ENCODE measurements at places on chromosomes 2 and 18.

DNA sequence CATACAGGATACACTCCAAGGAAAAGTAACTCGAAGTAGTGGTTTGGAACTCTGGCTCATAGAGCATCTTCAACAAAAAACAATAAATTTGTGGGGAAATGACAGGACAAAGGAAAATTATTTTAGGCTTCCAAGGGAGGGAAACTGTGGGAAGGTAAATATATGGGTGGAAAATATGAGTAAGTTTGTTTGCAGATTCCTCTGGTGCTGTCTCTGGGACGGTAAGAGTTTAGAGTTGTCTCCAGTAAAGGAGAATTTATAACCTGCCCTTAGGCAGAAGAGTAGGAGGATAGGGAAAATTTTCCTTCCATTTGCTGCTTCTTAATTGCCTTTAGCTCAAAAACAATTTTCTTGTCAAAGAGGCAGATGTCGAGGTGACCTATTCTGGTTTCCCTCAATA is 19.3 kb downstream of the HNMT start:
- DNase-seq, result no peak

DNA sequence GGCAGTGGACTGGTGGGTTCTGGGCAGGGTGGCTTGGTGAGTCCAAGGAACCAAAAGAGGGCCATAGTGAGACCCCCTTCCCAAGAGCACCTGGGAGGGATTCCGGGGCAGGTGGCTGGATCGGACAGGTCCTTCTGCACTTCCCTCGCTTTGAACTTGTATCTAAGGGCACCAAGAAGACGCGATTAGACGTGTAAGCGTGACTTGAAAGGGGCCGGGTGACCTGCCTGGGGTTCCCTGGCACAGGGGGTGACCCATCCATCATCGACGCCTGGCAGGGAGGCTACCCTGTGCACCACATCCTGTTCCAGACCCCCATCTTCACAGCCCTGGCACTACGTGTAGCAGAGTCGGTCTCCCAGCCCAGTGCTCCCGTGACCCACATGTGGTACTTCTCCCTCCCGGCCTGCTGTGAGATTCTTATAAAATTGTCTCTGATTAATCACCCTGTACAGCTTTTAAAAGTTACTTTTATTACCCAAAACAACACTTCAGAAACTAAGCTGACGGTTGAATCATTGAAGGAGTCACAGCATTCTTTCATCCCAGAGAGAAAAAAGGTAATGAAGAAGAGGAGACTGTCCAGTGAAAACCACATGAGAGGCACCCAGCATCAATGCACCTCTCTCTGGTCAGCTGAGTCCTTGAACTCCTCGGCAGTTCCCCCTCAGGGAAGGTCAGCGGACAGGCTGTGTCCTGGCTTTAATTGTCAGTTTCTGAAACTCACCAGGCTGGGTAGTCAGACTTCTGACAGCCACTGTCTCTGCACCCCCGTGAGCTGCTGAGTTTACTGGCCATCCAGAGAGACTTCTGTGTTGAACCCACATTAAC is 13.0 kb downstream of the SH3BP4 start:
- no peak for DNase-seq

DNA sequence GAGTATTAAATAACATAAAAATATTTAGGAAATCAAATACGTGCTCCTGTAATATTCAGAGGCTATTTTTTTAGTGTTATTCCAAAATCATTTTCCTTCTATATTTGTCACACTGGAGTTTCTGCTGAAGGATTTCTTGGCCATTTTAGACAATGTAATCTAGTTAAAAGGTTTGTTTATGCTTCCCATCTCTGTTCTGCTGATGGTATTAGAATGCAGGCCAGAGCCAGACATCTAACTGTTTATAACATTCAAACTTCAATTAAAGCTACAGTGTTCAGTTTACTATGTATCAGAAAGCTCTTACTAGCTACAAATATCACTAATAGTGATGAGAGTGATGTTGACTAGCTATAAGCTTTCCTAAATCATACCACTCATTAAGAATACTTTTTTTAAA is 7.9 kb downstream of the MBD5 start:
- no peak for DNase-seq

DNA sequence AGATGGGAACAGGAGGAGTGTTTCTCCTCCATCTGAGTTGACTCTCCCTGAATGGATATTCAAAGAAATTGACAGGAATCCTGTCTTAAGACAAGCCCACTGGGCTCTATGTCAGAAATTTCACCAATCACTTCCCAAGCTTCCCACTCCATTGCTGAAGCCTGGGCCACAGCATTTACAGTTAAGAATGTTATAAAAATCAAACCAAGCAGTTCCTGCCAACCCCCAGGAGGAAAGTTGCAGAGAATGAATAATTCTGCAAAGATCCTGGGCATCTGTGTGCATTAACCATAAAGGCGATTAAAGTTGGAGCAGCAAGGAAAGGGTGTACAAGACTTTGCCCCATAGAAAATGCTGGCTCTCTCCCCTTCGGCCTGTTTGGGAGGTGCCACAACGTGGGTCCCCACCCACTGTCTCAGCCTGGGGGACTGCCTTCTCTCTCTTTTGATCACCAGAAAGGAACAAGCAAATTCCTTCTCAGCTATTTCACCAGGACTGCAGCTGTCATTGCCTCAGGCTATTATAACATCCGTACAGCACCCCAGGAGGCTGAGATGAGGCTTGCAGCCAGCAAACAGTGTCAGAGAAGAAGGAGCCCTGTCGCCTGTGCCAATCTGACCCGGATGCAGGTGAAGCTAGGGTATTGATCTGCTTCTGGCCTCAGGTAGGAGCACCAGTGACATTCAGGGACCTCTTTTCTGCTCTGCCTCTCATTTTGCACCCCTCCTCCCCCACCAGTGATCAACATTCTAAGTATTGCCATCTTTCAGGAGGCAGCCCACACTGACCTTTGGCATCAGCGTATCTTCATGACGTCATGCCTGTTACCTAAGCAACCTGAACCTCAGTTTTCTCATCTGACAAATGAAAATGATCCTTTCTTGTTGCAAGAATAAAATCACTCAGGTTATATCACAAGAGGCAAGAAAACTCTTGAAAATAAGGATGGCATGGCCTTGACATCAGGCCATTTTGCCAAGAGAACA is 219.0 kb downstream of the SH3BP4 start:
- DNase-seq, result peak; percentile 47

- DNase-seq, result no peak
Observed at GRCh38 chr2:42978175-42978886, 185.9 kb upstream of the HAAO start.

DNA sequence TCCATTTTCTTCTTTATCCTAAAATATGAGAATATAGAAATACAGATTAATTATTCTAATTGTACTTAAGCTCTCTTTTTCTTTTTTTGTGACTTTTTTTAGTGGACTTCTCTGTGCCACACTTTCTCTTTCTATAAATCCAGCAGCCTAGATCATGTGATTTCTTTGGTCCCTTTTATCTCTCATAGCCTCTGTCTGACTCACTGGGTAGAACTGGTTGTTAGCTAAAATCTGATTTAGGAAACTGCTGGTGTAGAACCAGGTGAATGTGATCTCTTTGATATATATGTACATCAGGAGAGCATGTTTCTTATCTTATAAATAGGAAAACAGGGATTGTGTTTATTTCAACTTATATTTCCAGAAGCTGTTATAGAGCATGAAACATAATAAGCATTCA is 54.9 kb downstream of the VRK2 start:
- DNase-seq, result no peak

GRCh38 chr2:173021939-173022371 is 53.7 kb upstream of the MAP3K20 start:
- DNase-seq, result no peak

DNA sequence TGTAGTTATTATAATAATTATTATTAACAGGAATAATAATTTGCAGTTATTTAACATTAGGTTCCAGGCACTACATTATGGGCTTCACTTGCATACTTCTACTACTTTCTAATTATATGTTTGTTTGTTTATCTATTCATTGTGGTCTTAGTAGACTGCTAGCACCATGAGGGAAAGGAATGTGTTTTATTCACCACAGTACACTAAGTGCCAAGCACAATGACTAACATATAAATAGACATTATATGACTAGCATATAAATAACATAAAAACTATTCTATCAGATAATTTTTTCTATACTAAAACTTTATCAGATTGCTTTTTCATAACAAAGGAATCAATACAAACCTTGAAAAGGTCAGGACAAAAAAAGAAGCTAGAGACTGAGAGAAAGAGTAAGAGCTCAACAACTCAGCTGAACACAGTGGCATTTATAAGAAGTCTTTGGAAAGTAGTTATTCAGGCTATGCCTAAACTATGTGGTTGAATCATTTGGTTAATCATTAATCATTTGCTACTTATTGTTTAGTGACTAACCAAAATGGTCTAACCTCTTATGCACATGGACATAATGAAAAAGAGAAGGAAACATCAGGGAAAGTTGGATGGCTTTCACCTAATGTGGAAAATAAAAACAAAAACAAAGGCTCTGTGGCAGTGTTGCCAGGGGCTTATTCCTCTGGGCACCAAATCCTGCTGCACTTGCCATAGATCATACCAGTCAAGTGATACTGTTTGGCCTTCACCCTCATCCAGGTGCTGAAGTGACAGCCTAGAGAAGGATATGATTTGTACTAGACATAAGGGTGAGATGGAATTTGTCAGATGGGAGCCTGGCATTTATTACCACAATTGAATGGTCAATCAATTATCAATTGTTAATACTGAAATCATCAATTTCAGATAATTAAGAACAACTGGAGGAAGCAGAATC is 174.9 kb downstream of the ETAA1 start:
- no peak for DNase-seq

Data from fibroblast of skin of left quadriceps (primary cell).